Hematopoietic multipotent progenitor cell treated with erythropoietin and hydrocortisone succinate and interleukin-3 and kit ligand, for 15 days (in vitro differentiated cells): ENCODE measurements at places on chromosomes 12 and 14.

- DNase-seq = no peak
These were observed 5.7 kb downstream of the SERPINA9 start for GRCh38 chr14:94470311-94470710.

DNA sequence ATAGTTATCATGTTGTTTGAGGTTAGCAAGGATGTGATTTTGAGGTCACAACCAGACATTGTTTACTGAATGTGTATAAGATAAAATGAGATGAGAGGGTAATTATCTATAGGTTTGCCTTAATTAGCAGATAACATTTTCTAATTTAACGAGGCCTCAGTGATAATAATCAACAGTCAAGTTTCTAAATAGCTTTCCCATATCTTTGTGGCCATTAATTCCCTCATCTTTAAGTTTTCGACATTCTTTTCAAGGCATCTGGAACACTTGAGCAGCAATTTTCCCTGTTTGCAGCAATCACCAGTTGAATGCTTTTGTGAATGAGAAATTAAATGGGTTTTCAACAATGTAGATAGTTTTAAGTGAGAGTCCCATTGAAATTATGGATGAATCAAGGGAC lies 304.1 kb downstream of the SYT1 start:
- no peak for DNase-seq

GRCh38 chr12:1218369-1218768 lies 227.3 kb downstream of the ERC1 start:
- no peak for DNase-seq

DNA sequence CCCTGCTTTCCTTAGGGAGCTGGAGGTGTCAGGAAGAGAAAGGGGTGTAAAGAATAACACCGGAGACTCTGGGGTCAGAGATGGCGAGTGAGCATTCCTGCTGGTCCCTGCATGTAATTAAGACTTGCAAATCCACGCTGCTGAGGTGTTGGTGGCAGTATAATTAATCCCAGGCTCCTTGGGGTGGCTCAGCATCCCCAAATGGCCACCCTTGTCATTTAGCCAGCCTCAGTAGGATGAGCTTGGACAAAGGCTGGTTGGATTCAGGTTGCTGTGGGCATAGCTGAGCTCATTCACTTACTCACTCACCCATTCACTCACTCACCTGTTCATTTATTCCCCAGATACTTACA lies 174.4 kb upstream of the RPH3A start:
- no peak for DNase-seq

- DNase-seq = no peak
These were observed 78.7 kb downstream of the PPM1A start for GRCh38 chr14:60327447-60328331.

DNA sequence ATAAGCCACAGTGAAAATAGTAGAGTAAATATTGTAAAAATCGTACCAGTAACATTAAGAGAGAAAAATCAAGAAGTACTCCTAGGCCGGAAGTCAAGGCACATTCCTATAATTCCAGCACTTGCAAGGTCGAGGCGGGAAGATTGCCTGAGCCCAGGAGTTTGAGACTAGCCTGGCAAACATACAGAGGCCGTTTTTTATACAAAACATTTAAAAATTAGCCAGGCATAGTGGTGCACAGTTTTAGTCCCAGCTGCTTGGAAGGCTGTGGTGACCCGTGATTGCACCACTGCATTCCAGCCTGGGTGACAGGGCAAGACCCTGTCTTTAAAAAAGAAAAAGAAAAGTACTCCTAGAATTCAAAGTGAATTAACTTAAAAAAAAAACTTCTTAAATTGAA lies 341.8 kb downstream of the C12orf50 start:
- DNase-seq = no peak

DNA sequence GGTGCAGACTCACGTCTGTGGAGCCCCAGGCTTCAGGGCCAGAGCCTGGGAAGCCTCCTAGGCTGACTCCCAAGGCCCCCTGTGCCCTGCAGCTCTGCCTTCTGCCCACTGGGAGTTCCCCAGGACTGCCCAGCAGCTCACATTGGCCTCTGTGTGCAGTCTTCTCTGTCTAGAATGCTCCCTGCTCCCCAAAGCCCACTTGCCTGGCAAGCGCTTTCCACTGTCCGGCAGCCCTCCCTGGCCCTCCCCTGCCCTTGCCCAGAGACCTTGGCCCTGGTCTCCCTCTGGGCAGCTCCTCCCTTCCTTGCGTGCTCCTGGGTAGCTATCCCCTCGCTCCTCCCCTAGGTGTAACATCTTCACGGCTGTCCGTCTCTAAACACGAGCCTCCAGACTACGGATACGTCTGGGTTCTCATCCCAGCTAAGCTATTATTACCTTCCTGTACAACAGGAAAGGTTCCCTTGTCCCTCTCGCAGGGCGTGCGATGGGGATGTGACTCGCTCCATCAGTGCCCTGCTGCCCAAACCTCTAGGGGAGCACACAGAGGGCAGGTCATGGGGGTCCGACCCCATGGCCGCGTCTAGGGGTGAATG lies 325.5 kb upstream of the RTL1 start:
- DNase-seq = no peak

DNA sequence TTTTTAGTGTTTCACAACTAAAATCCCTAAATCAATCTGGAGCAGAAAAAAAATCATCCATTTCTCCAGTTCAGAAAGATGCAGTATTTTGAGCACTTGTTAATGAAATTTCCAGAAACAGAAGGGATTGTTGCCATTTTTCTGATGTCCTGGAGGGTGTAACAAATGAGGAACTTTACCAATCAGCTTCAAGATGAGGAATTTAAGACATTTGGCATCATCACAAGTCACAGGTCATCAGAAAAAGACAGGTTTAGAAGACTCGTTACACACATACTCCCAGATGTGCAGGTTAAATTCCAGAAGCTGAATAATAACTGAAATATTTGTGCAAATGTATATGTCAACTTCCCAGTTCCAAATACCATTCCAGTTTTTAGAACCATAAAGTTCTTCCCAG lies 482 bp upstream of the PSMC1 start:
- DNase-seq = no peak

DNA sequence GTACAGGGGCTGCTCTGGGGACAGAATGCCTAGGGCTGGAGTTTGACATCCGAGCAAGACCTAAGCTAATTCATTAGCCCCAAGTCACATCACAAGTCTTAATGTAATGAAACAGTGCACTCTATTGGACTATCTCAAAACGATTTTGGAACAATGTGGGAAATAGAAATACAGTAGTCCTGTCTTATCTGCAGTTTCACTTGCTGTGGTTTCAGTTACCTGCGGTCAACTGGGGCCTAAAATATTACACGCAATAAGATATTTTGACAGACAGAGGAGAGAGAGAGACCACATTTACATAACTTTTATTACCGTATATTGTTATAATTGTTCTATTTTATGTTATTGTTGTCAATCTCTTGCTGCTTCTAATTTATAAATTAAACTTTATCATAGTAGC lies 21.1 kb downstream of the MOAP1 start:
- no peak for DNase-seq

DNA sequence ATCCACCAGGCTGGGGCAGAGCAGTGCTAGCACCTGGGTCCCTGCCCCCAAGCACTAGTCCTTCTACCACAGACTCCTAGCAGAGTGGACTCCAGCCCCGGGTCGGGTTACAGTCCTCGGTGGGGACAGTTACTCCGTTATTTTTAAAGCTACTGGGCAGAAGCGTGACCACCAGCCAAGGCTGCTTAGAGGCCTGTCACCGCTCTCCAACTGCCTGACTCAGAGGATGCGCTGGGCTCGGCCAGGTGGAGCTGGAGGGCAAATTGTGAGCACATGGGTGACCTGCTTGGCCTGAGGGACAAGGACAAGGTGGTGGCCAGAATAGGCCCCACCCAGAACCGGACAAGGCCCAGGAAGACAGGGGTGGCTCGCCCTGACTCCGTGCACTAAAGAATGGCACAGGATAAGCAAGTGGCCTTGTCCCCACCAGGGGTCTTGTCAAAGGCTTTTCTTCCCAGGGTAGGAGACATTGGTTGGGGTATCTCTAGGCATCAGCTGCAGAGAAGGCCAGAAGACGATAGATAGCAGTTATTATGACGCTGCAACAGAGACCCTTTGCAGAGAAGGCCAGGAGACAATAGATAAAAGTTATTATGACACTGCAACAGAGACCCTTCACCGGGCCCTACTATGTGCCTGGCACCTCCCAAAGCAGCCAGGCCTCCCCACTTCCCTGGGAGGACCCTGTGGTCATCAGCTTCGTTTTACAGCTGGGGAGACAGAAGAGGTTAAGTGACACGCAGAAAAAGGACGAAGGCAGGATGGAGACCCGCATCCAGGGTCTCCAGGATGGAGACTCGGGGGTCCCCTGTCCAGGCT lies 1.6 kb downstream of the ABCB9 start:
- no peak for DNase-seq

- no peak for DNase-seq
These were observed 10.1 kb upstream of the RPL10L start for GRCh38 chr14:46661728-46662127.

DNA sequence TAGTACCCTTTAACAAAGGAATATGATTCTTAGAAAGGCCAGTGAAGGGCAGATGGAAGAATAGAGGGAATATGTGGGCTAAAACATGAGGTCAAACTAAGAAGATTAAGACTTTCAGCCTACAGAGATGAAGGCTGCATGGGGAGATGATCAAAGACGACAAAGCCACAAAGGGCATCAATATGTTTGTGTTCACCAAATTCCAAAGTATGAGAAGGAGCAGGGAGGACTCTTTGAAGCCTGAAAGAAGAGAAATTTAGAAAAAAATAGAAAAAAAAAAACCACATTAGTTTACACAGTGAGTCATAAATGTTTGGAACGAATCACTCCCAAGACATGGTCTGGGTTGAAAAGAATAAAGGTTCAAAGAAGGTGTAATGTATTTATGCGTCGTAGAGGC lies 131.8 kb downstream of the NEDD1 start:
- DNase-seq = no peak

DNA sequence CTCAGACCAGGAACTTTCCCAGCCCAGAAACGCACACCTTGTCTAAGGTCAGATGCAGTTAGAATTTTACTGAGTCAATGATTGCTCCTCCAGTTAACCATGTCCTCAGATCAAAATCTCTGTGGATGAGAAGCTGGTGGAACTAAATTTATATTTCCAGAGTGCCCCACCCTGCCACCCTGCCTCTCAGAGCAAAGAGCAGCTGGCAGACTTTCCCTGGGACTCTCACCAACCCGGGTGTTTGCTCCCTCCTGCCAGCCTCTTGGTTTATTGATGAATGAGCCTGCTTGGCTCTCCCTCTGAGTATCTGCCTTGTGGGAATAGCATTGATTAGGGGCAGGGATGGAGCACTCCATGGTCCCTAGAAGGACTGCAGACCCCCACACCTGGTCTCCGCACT lies 5.9 kb upstream of the KRT1 start:
- DNase-seq = no peak

DNA sequence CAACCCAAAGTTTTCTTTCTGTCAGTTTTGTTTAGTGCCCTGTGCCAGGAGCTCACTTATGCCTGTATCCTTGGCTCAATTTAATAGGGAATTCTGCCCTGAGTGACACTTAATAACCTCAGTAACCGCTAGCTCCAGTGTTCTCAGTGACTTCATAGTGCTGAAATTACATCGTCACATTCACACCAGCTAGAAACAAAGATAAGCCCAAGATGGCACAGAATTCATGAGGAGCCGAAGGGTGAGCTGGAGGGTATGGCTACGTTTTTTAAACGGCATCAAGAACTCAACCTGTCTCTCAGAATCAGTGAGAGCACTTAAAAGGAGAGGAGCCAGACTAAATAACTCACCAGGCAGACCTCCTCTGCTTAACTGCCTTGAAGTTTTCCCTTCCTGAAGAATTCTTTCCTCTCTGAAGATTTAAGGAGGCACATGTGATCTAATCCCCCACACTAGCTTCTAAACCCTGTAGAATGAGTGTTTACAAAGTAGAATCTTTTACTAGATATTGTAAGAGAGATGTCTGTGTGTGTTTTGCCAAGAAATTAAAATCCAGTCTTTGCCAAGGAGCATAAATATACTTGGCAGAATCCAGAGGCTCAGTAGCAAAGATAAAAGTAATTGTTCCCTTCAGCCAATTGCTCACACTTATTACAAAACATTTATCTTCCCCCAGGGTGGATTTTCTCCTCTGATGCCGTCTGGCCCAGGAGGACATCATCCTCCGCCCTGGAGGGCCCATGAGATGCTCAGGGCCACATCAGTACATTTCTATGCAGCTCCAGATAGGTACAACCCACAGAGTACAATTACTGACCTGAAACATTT lies 37.3 kb downstream of the PTGER2 start:
- DNase-seq = no peak

DNA sequence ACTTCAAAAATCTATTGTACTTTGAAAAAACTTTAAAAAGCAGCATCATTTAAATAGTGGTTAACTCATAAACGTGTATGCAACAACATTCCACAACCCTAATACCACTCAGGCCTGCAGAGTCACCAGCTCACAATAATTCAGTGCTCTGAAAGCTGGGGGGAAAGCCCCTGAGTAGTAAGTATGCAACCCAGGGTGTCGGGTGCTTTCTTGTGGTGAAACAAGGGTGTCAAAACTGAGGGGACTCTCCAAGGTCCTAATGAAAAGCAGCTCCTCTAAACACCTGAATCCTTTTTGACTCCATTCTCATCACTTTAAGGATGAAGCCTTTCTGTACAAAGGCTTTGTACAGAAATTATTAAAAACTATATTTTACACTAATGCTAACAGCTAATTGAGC lies 33.7 kb downstream of the FGFR1OP2 start:
- no peak for DNase-seq

- DNase-seq = no peak
These were observed 10.7 kb downstream of the RAD52 start for GRCh38 chr12:938810-939209.

DNA sequence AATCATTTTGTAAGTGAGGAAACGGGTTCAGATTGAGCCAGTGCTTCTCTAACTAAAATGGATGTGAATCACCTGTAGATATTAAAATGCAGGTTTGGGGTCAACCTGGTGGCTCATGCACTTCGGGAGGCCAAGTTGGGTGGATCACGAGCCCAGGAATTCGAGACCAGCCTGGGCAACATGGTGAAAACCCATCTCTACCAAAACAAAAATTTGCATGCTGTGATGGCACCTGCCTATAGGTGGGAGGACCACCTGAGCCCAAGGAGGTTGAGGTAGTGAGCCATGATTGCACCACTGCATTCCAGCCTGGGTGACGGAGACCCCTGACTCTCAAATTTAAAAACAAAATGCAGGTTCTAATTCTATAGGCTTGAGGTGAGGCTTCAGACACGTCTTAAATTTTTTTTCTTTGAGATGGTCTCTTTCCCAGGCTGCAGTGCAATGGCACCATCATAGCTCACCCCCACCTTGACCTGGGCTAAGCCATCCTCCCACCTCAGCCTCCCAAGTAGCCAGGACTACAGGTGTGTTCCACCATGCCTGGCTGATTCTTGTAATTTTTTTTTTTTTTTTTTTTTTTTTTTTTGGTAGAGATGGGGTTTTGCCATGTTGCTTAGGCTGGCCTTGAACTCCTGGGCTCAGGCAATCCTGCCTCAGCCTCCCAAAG lies 9.0 kb downstream of the TUBA1C start:
- DNase-seq = no peak

DNA sequence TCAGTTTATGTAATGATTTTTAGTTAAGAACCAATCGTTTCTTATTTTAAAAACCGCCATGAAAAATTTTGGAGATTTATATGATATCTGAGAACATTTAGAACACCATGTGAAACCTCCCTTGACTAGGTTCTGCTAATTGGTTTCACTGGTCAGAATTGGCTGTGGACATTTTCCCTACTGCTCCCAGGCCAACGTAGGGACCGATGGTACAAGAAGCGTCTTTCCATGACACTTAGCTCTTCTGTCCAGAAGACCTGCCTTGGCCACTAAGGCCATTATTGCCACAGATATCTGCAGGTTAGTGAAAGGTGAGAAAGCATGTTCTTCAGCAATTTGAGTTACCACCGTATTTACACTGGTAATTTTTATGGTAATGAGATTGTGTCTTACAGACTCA lies 424.0 kb downstream of the TMEM117 start:
- no peak for DNase-seq
